GM12865 (cell line): ENCODE measurements at places on chromosomes 11 and 22.

- DNase-seq, result no peak
Observed at GRCh38 chr11:12696911-12697581, 22.8 kb downstream of the TEAD1 start.

DNA sequence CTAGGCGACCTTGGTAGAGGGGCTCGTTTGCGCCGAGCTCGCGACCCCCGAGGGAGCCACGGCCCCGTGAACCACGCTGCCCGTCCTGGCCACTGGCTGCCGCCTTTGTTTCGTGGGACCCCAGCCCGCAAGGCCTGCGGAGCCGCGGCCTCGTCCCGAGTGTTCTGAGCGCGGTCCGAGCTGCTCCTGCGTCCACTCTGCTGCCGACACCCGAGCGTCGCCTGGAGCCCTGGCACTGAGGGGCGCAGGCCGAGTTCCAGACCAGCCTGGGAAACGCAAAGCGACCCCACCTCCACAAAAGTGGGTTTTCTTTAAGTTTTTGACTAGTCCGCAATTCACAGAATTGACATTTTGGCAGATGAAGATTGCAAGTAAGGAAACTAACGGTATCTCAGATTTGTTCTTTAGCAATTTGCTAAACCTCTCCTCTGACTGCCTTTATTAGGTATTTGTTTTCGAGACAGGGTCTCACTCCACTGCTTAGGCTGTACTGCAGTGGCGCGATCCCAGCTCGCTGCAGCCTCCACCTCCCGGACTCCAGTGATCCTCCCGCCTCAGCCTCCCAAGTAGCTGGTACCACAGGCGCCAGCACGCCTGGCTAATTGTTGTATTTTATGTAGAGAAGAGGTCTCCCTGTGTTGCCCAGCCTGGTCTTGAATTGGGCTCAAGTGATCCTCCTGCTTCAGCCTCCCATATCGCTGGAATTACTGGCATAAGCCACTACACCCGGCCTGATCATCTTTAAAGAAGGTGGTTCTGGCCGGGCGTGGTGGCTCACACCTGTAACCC lies 879 bp upstream of the RNH1 start:
- no peak for DNase-seq

- no peak for DNase-seq
Observed at GRCh38 chr11:108496643-108497256, 1.4 kb downstream of the POGLUT3 start.

DNA sequence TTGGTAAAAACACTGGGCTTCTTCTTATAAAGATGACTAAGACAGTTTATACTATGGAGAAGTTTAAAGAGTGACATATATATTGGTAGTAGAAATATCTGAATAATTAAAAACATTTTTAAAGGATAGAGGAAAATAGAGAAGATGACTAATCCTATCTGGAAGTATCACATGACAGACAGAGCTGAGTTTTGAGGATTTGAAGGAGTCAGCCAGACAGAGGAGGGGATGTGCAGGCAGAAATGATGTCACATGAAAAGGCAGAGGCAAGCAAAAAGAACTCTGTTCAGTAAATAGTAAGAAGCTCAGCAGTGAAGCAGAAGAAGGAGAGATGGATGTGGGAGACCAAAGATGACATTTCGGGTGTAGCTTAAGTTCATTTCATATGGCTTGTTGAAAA lies 1.6 kb downstream of the OR10A2 start:
- DNase-seq, result no peak

GRCh38 chr11:129815596-129816461 lies at the start of gene TMEM45B:
TSS of gene TMEM45B (plus strand) at chr11:129815848. CDS start at chr11:129852483, 36,635 bp downstream.
- no peak for DNase-seq
